ENCODE measurements at places on chromosomes 11 and 22.
A peak's percentile ranks its signal among the peaks of the same experiment; 100 is the strongest.

- DNase-seq = no peak
These were observed 3.3 kb downstream of the MAP4K2 start for GRCh38 chr11:64799623-64800302.

GRCh38 chr11:118074785-118075184 is 2.1 kb upstream of the TMPRSS4 start:
- DNase-seq = no peak

- no peak for DNase-seq
These were observed 71.2 kb downstream of the PHF21A start for GRCh38 chr11:46050003-46050461.

GRCh38 chr22:43533156-43533530 is 121.3 kb downstream of the MPPED1 start:
- DNase-seq = no peak

DNA sequence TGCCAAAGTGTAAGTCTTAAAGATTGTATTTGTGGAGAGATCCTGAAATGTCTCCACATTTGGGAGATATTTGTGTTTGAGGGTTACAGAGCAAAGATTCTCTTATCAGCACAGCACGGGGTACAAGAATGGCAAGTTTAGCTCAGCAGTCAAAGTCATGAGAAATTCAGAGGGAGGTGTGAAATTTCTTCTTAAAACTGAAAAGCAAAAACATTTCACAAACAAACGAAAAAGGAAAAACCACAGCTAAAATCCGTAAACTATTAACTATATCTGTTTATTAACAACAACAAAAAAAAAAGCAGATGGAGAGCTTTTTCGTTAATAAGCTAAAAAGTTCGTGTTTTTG is 40.9 kb upstream of the ETS1 start:
- no peak for DNase-seq

GRCh38 chr22:46953968-46954765 is 191.7 kb downstream of the TBC1D22A start:
- no peak for DNase-seq

DNA sequence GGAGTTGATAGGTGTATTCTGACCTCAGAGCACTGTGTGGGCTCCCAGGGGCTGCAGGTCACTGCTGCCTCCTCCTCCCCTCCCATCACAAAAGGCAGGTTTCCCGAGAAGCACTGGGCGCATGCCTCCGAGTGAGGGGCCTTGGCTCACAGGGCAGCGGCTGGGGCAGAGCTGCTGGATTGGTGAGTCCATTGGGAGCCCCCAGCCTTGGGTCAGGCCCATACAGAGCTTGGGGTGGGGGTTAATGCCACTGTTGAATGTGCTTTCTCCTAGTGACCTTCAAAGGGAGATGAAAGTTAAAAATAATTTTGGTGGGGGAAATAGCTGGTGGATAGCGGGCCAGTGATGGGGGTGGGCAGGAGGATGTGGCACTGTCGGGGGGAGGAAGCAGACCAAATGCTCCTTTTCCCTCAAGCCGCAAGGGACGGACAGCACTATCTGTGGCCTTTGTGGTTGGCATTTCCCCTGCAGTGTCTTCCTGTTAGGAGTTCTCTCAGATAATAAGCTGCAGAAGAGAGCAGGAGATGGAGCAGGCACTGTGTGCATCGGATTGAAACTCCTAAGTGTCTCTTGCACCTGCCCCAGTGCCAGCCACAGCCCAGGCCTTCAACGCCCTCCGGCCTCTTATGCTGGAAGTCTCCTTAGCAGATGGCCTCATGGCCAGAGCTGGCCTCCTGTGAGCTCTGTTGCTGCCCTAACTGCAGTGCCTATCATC is 3.2 kb downstream of the TUBA8 start:
- peak; percentile 28 for DNase-seq

GRCh38 chr22:44391015-44391414 is 78.3 kb upstream of the SHISAL1 start:
- no peak for DNase-seq

DNA sequence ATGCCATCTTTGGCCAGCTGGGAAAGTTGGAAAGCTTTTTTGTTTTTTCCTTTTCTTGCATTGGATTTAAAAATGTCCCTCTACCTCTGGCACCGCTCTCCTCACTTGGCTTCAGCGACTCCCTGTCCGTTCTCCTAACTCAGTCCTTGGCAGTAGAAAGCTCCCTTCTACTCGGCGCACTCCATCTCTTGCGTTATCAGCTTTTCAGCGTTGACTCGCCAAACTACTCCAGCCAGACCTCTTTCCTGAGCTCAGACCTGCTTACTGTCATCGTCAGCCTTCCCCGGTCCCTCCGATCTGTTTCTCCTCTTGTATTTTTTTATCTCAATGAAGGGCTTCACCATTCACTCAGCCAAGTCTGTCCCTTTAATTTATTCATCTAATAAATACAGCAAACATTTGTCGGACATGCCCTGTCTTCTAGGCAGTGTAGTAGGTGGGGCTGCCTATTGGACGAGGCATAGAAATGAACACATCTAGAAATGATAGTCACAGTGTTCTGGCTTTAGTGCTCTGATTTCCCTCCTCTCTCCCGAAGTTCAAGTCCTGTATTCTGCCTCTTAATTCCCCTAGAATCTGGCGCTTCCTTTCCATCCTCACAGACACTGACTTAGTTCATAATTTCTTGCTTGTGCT is 839 bp downstream of the CEP164 start:
- no peak for DNase-seq

DNA sequence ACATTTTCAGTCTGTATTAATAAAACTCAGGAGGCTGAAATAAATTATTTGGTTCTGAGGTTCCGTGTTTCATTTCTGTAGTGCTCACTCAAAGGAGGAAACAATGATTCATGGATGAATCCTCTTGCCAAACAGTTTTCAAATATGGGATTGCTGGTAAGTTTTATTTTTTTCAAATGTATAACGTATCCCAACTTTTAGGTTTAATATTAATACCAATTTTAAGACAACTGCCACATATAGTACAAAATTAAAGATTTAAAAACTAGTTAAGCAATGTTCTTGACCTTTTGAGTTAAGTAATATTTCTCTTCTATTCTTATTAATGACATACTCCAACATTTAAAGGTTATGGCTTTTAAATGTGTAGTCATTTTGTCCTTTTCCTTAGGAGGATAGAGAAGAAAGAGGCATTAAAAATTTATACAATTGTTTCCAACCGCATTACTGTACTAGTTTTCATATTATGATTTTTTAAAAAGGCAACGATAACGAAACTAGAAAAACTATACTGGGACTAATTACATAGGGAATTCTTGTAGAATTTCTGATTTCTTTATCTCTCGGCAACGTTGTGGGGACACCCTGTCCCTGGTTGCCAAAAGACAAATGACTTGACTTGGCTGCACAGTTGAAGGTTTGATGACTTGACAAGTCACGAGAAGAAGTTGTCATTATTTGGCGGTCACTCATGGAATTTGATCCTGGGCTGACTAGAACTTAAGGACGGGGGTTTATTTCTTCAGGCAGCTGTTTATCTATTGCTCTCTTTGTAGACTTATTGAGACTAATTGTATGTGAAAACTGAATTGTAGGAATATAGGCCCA is 69.1 kb upstream of the ADSL start:
- peak; percentile 73 for DNase-seq

DNA sequence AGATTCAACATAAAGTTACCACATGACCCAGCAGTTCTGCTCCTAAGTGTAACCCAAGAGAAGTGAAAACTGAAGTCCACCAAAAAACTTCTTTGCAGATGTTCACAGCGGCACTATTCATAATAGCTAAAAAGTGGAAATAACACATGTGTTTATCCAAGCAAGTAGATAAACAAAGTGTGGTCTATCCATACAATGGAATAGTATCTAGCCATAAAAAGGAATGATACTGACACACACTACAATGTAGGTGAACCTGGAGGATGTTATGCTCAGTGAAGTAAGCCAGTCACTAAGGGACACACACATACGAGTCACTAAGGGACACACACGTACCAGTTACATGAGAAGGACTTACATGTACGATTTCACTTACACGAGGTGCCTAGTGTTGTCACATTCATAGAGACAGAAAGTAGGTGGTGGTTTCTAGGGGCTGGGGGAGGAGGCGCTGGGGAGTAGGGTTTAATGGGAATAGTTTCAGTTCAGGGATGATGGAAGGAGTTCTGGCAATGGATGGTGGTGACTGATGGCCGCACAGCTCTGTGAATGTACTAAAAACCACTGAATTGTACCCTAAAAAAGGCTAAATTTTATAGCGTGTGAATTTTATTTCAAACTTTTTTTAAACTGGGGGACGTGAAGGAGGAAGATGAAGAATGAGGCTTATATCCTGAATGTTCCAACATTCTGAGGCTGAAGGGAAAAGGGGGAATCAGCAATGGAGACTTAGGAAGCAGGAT is 27.2 kb upstream of the COMT start:
- DNase-seq = no peak

DNA sequence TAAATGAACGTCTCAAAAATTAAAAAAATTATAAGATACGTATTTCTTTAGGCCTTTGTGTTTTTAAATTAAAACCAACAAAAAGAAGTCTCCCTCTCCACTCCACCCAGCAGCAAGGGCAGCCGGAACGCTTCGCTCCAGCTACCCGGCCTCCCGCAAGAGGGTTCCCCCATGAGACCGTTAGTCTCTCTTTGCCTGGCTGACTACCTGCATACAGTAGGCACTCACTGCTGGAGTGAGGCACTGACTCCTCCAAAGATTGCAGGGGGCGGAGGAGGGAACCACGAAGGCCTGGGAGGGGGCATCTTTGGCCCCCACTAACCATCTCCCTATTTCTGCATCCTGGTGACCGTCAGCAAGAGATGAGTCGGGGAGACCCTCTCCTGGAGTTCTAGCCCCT is 10.1 kb downstream of the CBX6 start:
- DNase-seq = no peak

Data from suppressor macrophage treated with lipopolysaccharide for 4 hours (primary cell).